ENCODE measurements at places on chromosomes 4 and X.
A peak's percentile ranks its signal among the peaks of the same experiment; 100 is the strongest.

GRCh38 chr4:21512353-21512752, 436.2 kb downstream of the KCNIP4 start:
- DNase-seq: no peak

- no peak for DNase-seq
These were observed 16.2 kb downstream of the POU4F2 start for GRCh38 chr4:146654687-146655520.

DNA sequence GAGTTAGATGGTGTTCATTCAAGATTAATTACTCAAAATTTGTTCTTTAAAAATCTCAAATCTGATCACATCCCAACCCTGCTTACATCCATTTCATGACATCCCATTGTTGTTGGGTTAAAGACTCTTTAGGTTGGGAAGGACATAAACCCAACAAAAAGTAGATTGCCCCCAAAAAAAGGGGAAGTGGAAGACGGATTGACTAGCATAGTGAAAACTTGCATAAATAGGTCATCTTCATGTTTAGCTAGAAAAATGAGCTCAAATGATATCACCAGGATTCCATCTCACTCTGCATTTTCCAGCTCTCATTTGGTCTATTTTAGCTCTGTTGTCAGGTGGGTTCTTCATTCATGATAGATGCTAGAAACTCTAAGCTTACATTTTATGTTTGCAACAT, 18.5 kb upstream of the TET2 start:
- no peak for DNase-seq

DNA sequence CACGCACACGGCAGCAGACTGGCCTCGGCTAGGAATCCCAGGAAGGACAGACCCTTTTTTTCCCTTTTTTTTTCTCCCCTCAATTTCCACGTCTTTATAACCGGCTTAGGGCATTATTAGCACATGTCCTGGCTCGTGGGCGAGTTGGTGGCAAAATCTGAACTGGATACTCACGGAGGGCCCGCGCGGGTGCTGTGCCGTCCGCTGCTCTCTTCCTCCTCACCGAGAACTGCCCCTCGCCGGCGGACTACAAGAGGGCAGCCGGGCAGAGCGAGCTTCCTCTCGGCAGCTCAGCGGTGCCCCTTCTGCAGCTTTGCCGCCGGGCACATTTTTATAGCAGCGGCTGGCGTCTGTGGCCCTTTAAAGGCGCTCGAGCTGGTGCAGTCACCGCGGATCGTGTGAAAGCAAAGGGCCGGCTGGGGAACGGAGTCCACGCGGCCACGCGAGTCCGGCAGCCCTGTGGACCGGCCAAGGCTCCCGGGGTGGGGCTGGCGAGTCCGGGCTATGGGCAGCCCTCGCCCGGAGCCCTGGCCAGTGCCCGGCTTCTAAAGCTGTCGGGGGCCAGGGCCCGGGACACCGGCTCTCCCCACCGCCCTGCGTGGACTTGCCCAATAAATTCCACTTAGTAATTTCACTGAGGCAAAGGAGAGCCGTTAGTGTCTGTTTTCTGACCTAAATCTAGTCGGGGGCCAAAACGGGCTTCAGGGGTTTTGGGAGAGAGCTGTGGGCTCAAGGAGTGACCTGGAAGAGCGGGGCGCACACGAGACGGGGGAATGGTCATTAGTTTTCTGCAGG, 1.3 kb upstream of the CITED1 start:
- peak; percentile 75 for DNase-seq

DNA sequence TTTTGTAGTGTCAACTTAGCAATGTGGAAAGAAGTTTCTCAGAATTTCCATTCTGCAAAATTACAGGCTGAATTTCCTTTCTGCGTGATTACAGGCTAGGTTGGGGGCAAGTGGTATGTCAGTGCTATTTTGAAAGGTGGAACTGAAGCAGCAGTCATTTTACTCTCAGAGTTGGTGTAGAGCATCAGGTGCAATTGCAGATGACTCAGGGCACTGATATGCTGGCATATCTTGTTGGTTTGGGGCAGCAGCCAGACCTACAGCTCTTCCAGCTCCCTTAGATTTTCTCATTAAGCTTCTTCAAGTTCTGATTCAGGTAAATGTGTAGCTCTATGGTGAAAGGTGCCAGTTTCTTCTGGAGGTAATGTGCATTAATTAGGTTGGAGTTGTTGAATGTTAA, 930.7 kb upstream of the PCDH10 start:
- no peak for DNase-seq

GRCh38 chr4:39062094-39062769, at the start of gene KLHL5:
KLHL5 (plus strand) TSS chr4:39062232; CDS start chr4:39062653, 421 bp downstream.
- no peak for DNase-seq

DNA sequence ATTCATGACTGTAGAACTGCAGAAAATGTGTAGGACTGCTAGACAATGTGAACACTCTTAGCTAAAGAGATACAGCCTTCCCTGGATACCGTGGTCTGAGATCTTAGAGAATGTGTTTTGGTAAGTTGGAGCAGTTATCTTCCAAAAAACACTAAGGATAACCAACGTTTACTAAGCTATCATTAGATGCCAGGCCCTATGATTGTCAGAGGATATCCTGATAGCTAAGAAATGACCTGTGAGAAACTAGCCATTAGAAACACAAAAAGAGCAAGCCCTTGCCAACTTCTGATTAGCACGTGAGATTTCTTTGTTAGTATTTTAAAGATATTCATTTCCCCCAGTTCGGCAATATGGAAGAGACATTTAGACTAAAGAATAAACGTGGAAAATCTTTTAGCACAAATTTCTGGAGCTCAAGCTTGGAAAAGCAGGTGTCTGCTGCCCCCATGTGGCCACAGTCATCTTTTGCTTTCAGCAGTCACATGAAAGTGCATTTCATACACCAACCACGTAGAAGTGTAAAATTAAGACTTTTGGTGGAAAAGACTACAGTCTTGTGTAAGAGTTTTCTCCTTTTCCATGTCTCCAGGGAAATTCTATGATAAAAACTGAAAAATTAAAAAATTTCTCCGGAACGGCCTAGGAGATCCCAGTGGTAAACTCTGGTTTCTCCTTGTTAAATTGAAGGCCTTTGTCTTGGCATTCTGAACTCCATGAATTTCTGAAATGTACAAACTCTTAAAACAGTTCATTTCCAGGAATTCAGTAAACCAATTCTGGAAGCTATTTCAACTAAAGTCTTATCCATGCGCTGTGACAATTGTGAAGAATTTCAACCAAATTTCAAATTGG, 136.4 kb downstream of the ZNF674 start:
- peak; percentile 79 for DNase-seq

GRCh38 chrX:118536204-118536603, 40.6 kb downstream of the DOCK11 start:
- DNase-seq: no peak

- no peak for DNase-seq
These were observed 19.5 kb upstream of the FGF2 start for GRCh38 chr4:122806981-122807679.

GRCh38 chr4:112532267-112532666, 16.3 kb upstream of the NEUROG2 start:
- no peak for DNase-seq

- DNase-seq: no peak
These were observed 10.3 kb downstream of the XPNPEP2 start for GRCh38 chrX:129749069-129749468.

DNA sequence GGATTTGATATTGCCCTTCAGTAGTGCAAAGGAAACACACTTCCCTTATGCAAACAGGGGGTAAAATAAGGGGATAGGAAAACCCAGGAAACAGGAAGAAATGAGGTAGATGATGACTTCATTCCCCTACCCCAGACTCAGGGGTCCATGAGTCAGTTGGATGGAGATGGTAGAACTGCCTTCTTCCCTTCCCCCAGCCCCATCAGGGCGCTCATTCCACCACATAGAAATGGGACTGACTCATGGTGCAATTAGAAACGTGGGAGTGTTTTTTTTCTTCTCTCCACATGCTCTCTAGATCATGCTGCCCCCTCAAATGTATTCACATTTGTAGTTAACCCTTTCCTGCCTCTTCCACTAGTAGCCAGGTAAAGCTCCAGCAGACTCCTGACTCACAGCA, 23.1 kb upstream of the ARMCX2 start:
- no peak for DNase-seq

GRCh38 chr4:40262861-40263260, 66.0 kb downstream of the RHOH start:
- DNase-seq: no peak

DNA sequence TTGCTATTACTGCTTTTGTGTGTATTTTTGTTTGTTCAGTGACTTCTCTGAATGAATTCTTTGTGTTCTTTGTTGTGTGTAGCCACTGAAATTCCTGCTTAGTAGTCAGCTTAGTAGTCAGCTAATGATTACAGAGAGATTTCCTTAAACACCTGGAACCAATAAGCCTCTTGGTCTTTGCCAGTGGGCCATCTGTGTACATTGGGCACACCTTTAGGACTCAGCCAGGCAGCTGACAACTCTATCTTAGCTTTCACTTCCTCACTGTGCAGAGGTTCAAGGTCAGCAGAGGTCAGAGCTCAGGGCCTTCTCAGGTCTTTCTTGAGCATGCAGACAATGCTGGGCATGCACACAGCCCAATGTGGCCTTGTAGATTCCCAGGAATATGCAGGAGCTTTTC, 59.3 kb downstream of the RWDD4 start:
- DNase-seq: no peak

DNA sequence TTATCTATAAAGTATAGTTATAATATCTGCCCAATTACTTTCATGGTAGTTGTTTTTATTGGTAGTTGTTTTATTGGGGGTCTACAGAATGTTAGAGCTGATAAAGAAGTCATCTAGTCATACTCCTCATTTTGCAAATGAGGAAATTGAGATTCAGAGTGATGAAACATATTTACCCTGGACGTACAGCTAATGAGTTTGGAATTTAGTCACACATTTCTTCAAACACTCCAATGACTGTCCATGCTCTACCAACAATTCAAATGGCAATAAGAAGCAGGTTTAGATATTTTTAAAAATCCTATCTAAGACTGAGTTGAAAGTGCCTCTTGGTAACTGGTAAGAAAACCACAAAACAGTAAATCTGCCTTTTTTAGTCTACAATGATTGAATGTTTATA, 98.2 kb downstream of the MAGEC1 start:
- DNase-seq: no peak

Data from femur (tissue), 1 donor.